Renal cortical epithelial cell (primary cell): ENCODE measurements at places on chromosomes 4 and X. TPM values are rescaled to one million over a fixed set of nuclear protein-coding genes. Genes with fewer than 3 reads are reported as not detected.
A peak's percentile ranks its signal among the peaks of the same experiment; 100 is the strongest.

- peak; percentile 78 for DNase-seq
Measured at GRCh38 chrX:115559672-115560071, 1.3 kb upstream of the PLS3 start.

DNA sequence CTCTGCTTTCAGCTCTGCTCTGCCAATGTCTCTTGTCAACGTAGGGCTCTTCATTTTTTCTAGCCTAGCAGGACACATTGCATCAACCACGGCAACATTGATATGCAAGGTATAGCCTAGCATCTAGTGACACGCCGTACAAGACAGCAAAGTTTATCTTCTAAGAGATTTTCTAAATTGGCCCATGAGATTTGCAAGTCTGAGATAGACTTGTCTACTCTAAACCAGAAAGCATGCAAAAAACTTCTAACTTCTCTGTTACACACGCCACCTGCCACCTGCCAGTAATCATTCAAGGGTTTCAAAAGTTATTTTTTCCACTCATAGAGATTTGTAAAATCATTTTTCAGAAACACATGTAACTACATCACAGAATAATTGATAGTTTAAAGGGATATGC is 1265.7 kb downstream of the C4orf33 start:
- DNase-seq = no peak

GRCh38 chr4:55752810-55753209 is 66.8 kb upstream of the EXOC1L start:
- DNase-seq = no peak

DNA sequence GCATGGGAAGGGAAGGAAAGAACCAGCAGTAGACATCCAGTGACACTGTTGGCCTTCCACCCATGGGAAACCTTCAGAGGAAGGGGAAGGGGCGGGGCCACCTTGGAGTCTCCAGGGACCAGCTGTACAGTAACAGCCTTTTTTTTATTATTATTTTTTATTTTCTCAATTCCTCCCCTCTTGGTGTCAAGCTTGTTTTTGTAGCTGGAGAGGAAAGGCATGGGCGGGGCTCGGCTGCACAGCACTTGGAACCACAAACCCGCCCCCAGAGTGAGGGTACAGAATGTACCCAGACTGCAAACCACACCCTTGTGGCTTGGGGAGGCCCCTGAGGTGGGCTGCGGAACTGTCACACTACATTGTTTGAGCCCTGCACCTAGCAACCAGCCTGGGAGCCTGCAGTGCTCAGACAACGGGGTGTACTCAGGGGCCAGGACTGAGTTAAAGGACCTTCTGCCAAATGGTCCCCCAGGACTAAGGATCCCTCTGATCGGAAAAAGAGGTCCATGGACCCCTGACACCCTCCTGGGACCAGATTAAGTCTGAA is 45.7 kb downstream of the PRPS1 start:
- DNase-seq = peak; percentile 89

DNA sequence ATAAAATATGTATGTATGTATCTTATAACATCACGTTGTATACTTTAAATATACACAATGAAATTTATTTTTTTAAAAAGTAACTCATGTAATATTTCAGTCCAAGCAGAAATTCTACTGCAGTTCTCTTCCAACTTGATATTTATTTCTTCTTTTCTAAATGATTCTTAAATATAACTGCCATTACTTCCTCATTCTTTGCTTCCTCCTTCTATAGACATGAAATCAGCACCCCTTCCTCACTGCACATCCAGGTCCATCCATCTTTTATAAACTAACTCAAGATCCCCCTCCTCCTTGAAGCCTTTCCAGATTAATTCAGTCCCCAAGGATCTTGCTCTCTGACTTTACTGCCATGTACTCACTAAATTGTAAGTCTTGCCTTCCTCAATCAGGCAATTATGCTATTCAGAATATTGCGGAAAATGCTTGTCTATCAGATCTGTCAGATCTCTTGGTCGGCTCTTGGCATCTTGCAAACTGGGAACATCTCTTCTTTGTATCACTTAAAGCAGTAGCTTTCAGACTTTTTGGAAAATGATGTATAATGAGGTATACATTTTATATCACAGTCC is 3.7 kb downstream of the GPRIN3 start:
- DNase-seq = no peak

DNA sequence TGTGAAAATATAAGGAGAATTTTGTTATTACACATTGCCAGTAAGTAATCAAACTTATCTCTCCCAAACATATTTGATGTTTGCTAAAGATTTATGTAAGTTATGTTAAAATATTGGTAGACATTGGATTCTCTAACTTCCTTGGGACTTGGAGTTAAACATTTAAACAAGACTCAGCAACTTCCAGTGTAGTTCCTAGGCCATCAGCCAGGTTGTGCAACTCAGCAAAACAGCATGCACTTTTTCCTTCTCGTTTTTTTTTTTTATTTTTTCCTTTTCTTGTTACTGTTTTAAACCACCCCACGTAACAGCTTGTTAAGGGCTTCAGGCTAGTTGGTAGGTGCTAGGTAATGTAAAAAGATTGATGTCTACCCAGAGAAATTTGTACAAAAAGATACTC is 510.4 kb downstream of the ANKRD50 start:
- DNase-seq = peak; percentile 30

DNA sequence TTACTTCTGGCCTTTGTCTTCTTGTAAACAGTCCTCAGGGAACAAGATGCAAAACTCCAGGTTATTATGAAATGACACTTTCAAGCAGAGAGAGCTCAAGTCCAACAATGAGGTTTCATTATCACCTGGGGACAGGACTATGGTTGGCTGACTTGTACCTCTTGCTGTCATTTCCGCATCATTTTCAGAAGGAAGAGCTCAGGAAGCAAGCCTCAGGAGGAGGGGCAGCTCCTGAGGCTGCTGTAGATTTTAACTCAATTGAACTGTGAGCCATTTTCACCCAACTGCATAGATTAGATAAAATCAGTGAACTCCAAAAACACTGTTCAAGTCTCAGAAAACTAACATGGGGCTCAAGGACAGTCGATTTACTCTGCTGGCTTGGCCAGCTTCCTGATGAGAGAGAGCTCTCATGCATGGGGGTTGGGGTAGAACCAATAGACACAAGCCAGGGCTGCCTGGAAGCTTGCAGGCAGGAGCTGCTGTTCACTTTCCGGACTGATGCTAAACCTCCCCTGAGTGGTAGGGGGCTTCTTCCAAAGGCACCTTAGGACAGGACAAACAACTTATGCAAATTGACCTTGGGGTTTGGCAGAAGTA is 23.6 kb downstream of the TMEM255A start:
- no peak for DNase-seq

- peak; percentile 3 for DNase-seq
Measured at GRCh38 chr4:150366487-150366999, 215.4 kb upstream of the MAB21L2 start.

DNA sequence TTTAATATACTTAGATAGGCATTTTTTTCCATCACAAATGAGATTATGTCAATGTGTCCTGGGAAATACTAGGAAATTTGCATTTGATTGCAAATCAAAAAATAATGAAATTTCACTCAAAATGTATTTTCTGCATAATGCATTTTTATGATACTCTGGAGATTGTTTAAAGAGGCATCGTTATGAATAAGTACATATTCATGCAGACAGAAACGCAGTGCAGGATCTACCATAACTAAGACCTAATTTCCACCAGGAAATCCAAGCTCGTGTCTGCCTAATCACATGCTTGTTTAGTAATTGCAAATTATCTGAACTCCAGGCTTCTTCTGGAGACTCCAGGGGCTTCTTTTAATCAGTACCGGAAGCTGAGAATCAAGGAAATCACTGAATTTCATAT is 163.5 kb upstream of the MXRA5 start:
- no peak for DNase-seq

DNA sequence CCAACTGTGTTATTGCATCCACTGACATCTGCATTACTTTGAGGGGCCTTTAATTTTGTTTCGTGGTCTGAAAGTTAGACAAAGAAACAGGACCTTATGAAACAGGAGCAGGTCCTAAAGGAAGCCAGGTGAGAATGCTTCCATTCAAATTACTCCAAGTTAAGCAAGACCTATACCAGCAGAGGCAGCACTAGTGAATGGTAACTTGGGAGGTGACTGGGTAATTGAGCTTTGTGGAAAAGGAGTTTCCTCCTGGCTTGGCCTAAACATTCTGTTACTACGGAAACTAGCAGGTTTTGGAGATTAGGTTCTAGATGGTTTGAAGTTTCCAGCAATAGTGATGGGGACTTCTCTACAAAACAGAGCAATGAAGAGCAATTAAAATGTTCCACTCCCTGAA is 173.5 kb downstream of the NKX6-1 start:
- DNase-seq = no peak

DNA sequence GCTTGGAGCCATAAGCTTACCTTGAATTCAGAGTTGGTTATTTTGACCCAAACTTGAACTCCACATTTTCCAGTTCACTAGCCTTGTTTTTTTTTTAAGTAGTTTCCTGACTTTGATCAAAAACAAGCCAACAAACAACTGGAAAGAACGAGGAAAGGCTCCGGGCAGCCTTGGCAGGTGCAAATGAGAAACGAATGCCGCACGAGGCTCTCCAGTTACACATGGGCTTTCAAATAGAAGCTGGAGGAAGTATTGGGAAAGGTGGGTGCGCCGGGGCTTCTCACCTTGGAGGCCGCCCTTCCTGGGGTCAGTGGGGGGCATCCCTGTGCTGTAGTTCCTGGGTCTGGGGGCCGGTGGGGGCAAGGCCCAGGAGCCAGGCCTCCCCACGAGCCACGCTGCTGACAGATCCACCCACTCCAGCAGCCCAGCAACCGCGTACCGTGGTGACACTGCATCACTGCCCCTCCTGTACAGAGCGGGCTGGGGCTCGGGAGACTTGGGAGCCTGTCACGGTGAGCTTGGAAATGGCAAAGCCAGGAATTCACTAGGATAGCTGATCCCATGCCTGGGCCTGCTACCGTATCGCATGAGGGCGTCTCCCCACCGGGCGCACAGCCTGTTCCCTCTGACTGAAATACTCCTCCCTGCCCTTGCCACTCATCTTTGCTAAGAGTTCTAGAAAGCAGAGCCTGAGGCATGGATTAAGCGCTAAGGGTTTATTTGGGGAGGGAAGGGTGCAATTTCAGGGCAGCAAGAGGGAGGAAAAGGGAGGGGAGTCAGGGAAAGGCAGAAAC is 50.9 kb upstream of the ADRA2C start:
- peak; percentile 3 for DNase-seq

DNA sequence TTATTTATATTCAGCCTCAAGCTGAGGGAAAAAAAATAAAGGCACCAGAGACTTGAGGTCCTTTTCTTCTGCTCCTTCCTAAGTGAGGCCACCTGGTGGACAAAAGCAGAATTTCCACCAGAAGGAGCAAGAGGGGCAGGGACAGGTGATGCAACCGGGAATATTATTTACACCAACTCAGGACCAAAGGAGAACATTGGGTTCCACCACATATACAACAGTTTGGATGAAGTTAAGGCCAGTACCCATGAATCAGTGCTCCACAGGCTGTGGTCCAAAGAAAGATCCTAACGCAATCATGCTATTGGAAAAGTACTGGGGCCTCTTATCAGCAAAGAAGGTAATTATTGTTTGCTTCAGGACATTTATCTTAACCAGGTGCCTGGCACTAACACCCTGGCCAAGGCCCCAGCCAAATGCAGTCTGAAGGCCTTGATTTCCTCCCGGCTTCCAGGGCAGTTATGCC is 57.4 kb downstream of the TSC22D3 start:
- peak; percentile 82 for DNase-seq

- DNase-seq = no peak
Measured at GRCh38 chrX:150773634-150774033, 80.4 kb downstream of the MTMR1 start.

- DNase-seq = peak; percentile 66
Measured at GRCh38 chrX:10617999-10618351, 2.4 kb downstream of the MID1 start.

- DNase-seq = no peak
Measured at GRCh38 chr4:175905925-175906324, 93.9 kb upstream of the GPM6A start.

- no peak for DNase-seq
Measured at GRCh38 chrX:153950127-153950526, 5.7 kb upstream of the RENBP start.

- DNase-seq = no peak
Measured at GRCh38 chr4:14771504-14772175, 230.6 kb upstream of the CPEB2 start.

GRCh38 chr4:121881158-121881557 is 10.9 kb upstream of the BBS7 start:
- no peak for DNase-seq

DNA sequence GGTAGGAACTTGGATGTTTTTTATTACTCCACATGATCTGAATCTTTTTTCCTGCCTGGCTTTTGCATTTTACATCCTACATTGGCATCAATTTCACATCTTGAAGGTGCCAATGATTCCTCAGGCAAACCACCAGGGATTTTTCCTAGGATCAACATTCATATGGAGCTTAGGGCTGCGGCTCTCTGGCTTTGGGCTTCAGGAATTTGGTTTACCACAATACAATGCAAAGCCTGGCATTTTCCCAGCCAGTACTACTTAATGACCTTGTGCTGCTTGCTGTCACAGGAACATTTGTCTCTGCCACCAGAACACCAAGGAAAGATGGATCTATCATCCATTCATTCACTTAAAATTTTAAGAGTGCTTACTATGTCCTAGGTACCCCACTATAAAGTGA is 180.7 kb downstream of the PDGFC start:
- DNase-seq = peak; percentile 86

- DNase-seq = no peak
Measured at GRCh38 chr4:145766273-145766672, 86.3 kb downstream of the C4orf51 start.

GRCh38 chrX:28039258-28039657 is 58.0 kb upstream of the DCAF8L1 start:
- no peak for DNase-seq

DNA sequence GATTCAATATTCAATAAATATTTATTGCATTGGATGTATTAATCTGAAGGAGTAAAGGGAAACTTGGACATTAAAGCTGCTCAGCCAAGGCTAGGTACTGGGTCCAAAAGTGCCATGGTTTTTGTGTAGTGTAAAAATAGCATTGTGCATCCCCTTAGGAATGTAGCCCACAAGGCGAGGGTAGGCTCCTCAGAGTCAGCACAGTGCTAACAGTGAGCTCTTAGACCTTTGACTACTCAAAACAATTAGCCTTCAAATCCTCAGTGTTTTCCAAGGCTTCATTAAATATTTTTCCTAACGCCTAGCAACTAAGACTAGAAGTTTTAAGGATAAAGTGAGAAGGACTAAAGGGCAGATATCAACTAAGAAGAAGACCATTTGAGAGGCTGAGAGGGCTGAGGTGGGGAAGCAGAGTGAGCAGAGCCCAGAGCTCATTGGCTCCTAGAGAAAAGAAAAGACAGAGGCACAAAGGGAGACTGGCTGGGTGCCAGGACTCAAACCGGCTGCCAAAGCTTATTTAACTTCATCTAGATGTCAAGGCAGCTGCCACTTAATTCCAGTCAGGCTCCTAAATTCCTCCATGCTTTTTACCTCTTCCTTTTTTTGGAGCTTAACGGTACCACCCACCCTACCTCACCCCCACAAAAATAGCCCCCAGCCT is 17.0 kb downstream of the PRKG2 start:
- no peak for DNase-seq

The TNMD gene
- not detected in 2 replicates for total RNA-seq

The TCEAL7 gene
- 2.8 and 8.2 TPM in 2 replicates for total RNA-seq

The QRFPR gene
- total RNA-seq = 0.15 and 1.0 TPM in 2 replicates

The CSAG2 gene
- total RNA-seq = not detected in 2 replicates

The TRIM75 gene
- total RNA-seq = not detected in 2 replicates

The TRIM60 gene
- not detected in 2 replicates for total RNA-seq

The NPFFR2 gene
- total RNA-seq = 2.7 and 34.0 TPM in 2 replicates

The BLOC1S4 gene
- total RNA-seq = 18.1 and 21.2 TPM in 2 replicates
